Right lung (tissue), 10 donors: ENCODE measurements at places on chromosomes 3 and 15. TPM values are rescaled to one million over a fixed set of nuclear protein-coding genes. Genes with fewer than 3 reads are reported as not detected.

The FBXL2 gene
- polyA plus RNA-seq = 24.7 TPM

DNA sequence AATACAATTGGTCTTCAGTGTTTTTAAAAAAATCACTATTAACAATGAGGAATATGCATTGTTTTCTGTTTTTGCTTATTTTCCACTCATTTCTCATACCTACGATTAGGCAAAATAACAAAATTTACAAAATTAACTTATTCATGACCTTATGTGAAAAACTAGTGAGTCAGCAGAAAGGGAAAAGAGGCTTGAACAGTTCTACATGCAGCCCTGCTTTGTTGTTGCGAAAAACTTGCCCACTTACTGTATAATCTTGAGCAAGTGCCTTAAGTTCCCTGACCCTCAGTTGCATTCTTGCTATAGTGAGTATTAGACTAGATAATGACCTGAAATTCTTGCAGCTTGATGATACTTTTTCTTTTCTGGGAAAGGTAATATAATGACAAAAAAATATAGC is 551.1 kb upstream of the BCHE start:
- DNase-seq = no peak

GRCh38 chr15:85839643-85840042 is 44.9 kb upstream of the KLHL25 start:
- DNase-seq = no peak

DNA sequence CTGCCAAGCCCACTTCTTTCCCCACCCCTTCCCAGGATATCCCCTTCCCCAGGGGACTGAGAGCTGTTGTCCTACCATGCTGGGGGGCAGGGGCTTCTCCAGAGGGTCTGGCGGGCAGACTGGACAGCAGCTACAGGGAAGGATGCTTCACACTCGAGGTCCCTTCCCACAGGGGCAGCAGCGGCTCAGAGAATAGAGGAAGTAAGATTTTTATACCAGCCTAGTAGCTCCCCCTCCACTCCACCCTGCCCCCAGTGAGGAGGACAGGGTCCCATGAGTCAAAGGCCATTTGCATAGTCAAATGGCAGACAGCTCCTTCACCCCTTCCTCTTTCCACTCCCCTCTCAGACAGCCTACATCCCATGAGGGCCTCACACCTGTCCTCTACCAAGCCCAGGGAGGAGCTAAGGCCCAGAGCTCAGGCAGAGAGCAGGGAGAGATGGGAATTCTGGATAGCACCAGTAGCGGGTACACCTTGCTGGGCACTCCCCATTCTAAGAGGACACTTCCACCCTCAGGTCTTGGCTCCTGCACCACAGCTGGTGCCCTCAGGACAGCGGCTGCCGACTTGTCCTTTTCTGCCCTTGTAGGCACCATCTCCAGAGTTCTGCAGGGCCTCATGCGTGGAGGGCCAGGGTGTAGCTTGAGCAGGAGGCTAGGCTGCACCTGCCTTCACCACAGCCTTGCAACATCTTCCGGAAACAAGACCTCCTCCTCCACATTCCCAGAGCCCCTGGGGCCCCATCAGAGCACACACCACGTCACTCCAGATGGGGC is at the start of gene TLR9:
Gene TLR9 (minus strand): TSS at position 194 of the 777 bp plus-strand sequence. CDS start 116 bp downstream, at position 78.
- DNase-seq = no peak

GRCh38 chr3:4741404-4742307 is 237.6 kb upstream of the BHLHE40 start:
- DNase-seq = no peak

GRCh38 chr15:46580487-46580886 is 945.7 kb downstream of the SQOR start:
- no peak for DNase-seq
